ENCODE measurements at places on chromosomes 7 and 10.

GRCh38 chr10:88064608-88065382 is 201.4 kb downstream of the PTEN start:
- H3K4me3 ChIP-seq = peak overlapping the region; percentile 42
- peak overlapping the region; percentile 18 for H3K27ac ChIP-seq

DNA sequence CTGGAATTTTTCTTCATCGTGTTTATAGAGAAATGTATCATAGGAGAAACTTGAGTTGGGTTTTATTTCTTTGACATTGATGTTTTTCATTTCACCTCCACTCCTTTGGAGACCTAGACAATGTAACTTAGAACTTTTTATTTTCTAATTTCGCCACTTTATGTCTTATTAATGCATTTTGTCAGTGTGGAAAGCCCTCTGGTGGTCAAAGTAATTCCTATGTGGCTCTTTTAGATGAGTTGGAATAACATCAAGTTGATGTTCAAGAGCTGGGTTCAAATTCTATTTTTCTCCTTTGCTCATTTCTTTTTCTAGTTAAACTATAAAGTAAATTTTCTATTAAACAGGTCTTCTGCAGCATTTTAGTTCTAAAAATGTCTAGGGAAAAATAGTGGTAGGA is 478.6 kb downstream of the LRMDA start:
- H3K27me3 ChIP-seq = peaks cover 26% of the 10 kb centered on the region
- H3K4me1 ChIP-seq = peaks cover 7% of the 10 kb centered on the region
- H3K36me3 ChIP-seq = no peaks in the 10 kb centered on the region
- no peak overlapping the region for H3K4me3 ChIP-seq

DNA sequence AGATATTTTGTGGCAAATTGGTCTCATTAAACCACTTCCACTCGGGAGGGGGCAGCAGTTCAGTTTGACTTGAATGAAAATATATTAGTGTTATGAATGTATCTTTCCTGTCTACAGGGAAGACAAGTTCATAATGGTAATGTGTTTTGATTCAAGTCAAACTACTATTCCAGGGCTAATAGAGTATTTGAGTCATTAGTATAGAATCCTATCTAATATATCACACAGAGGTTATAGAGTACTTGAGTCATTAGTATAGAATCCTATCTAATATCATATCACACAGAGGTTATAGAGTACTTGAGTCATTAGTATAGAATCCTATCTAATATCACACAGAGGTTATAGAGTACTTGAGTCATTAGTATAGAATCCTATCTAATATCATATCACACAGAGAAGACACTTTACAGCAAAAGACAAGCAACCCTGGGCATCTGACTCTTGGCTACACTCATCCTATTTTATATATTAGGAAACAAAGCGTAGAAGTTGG is 199.7 kb upstream of the MAGI2 start:
- H3K4me1 ChIP-seq = no peaks in the 10 kb centered on the region
- no peak for DNase-seq
- no peaks in the 10 kb centered on the region for H3K27me3 ChIP-seq
- H3K36me3 ChIP-seq = no peaks in the 10 kb centered on the region

DNA sequence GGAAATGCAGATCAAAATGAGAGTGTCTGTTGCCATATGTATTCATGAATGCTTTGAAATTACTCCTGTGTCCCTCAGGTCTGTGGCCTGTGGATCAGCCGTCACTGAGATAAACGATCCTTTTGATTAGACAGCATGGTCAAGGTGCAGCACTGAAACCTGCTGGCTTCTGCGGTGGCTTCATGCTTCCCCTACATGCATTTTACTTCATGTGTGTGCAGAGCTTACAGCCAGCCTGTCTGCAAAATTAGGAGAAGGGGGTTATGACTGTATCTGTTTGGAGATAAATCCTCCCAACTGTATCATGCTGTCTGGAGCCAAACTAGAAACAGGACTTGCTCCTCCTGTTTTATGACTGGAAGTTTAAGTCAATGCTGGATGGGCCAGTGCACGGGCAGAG is 71.0 kb upstream of the PLPP4 start:
- H3K27ac ChIP-seq = no peak overlapping the region
- no peak overlapping the region for H3K4me3 ChIP-seq
- H3K27me3 ChIP-seq = peaks cover 19% of the 10 kb centered on the region
- no peak for DNase-seq
- no peaks in the 10 kb centered on the region for H3K36me3 ChIP-seq
- no peaks in the 10 kb centered on the region for H3K4me1 ChIP-seq
